ENCODE measurements at places on chromosomes 3 and 15.

- no peak for DNase-seq
These were observed 40.3 kb upstream of the TBC1D5 start for GRCh38 chr3:17782751-17783150.

DNA sequence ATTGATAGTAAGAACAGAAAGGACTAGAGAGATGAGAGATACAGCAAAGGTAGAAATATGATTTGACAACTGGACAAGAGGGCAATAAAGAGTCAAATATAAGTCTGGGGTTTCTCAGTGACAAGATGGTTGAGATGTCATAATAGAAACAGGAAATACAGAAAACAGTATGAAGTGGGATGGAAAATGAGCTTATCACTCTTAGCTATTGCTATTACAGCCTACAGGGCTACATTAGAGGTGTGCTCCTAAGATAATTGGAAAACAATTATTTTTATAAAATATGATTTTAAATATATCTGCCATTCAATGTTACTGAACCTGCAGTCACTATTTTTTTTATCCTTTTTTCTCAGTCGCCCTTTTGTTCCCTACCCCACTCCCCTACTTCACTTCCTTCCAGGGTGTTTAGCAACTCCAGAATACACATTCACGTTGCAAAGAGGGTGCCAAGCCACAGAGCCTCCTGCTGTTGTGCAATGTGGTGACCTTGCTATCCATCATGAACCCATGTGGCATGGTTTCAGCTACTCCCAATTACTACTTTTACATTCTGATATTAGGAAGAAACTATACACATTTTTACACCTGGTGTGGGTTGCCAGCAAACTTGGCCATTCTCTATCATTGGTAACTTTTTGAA, 6.0 kb downstream of the NRG4 start:
- no peak for DNase-seq

DNA sequence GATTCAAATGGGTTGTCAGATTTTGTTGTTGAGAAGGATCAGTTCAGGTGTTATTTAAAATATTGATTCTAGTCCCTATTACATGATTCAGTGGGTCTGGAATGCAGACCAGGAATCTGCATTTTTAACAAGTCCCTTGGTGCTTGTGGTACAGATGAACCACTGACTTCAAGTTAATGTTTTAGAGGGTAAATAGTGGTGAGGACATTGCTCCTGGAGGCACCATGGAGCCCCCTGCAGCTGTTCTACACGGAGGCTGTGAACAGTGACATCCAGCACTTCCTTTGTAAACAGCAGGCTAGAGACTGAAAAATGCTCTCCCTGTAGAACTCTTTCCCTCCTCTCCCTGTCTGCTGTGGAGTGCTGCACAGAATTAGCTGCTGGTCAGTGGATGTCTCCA, 4.8 kb upstream of the FSIP1 start:
- DNase-seq: no peak

- peak; percentile 64 for DNase-seq
These were observed at the start of gene RAB27A for GRCh38 chr15:55289746-55290527. Gene RAB27A (minus strand): TSS chr15:55289813. CDS start chr15:55234934, 54,879 bp downstream.

- DNase-seq: no peak
These were observed 136.5 kb downstream of the TPRA1 start for GRCh38 chr3:127454051-127454450.

GRCh38 chr3:43086460-43087165, 19.3 kb downstream of the POMGNT2 start:
- no peak for DNase-seq

DNA sequence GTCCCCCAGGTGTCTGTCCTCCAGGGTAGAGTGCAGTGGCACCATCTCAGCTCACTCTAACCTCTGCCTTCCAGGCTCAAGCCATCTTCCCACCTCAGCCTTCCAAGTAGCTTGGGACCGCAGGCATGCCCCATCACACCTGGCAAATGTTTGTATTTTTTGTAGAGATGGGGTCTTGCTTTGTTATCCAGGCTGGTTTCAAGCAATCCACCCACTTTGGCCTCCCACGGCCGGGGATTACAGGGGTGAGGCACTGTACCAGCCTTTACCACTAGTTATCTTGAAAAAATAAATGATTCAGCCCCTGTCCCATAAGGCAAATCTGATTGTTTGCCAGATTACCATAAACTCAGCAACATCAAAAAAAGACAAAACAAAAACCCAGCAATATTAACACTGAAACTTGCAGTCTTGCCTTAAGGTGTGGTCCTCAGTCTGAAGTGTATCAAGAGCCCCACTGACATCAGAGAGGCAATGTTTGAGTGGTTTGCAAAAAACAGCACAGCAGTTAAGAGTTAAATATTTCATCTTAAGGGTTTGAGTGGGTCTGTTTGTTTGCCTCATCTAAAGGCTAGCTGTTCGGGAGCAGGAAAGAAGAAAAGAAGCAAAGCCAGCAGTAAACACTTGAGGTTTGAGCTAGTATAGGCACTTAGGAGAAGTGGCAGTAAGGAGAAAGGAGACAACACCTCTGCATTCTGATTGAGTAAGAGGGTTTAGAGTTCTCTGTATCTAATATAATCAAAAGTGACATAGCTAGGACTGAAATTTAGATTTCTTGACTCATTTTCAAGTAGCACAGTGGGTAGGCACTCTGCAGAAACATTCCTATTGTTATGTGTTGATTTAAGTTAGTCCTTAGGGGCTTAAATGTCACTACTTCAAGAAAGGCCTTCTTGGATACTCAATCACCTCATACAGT, 26.3 kb upstream of the EDEM1 start:
- DNase-seq: no peak

DNA sequence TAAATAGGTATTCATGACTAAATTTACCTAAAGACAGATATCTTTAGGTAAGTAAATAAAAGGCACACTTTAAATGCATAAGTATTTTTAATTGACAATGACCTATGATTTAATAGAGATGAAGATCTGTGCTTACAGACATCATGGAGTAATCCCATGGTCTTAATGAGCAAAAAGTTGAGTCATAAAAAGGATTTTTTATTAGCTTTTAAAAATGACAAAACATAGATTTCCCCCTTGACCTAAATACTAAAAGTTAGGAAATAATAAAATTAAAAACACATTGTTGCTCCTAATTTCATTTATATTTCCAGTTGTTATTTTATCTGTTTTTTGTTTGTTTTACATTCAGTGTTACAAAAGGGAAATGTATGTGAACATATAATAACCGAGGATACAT, 1005.7 kb downstream of the ROBO1 start:
- DNase-seq: no peak

DNA sequence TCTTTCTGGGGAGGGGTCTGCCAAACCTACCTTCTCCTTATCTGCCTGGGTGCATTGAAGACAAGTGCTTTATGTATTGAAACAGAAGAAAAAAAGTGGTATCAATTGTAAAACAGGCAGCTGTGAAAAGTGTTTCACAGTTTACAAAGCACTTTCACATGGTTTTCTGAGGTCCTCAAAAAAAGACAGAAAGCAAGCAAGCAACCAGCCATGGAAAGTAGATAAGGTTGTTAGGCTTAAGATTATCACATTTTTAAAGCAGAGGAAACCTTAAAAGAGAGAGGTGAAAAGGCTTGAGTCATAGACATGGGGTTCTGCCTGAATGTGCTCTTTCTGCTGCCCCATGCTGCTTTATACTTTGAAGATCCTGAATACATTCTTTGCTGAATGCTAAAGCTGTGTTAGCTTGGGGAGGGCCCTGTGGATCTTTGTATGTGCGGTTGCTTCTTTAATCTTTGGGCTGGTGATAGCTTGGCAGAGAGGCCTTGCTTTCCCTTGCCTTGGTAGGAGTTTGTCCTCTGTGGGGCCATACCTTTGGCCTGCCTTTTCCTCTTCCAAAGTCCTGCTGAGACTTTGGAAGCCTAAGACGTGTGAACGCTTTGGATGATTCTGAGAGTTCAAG, 2.6 kb downstream of the SMAD3 start:
- DNase-seq: no peak

DNA sequence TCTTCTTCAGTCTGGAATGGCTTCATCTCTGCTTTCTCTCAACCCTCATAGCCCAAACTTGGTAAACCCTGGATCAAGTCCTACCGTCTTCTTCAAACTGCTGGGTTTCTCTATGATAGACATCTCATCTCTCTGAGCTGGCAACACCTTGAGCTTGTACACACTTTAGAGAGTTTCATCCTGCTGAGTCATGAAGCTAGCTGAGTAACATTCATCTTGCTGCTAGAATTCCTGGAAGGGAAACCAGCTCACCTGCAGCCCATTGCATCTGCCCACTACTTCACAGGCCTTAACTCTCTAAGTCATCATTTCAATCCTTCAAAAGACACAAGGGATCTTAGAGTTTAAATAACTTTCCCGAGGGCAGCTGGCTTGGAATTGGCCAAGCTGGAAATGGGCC, 175.5 kb upstream of the RORA start:
- no peak for DNase-seq

- DNase-seq: no peak
These were observed at the start of gene SPSB4 for GRCh38 chr3:141050576-141051442. Gene SPSB4 (plus strand): TSS chr3:141051347. CDS start chr3:141066105, 14,758 bp downstream.

- DNase-seq: no peak
These were observed 3.8 kb upstream of the KLHL40 start for GRCh38 chr3:42681361-42682038.

DNA sequence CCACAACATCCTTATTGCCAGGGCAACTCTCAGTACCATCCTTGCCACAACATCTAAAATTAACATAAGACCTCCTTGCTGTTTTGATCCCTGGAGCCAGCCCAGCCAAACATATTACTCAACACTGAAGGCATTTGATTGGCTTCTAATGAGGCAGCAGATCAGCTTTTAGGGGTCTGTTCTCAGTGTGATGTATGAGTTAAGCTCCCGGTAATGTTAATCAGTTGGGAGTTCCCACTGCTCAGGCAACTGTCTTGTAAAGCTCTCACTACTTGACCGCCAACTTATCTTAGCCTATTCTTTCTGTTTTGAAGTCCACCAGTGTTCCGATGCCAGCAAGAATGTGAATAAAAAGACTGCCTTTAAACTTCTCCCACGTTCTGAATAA, 158.9 kb downstream of the FOXB1 start:
- DNase-seq: no peak

DNA sequence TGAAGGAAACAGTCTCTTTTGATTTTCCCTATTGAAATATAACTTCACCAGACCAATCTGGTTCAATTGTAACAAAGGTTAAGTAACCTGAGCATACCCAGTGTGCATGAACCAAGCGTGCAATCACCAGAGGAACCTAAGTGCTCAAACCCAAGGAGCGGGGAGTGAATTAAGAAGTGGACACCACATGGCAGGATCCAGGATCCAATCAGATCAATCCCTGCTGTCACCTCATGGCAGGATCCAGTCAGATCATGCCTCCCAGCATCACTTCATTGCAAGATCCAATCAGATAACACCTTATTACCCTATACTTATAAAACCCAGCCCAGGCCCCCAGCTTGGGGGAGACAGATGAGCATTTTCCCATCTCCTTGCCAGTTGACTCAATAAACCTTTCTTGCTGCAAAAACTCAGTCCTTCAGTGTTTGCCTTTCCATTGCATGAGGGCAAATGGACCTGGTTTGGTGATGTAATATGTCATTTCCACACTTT, 38.9 kb upstream of the RNU6-1 start:
- DNase-seq: no peak

- DNase-seq: no peak
These were observed 389.6 kb downstream of the MFSD1 start for GRCh38 chr3:159191447-159191846.

- DNase-seq: no peak
These were observed 19.7 kb upstream of the RORA start for GRCh38 chr15:61248790-61249189.

DNA sequence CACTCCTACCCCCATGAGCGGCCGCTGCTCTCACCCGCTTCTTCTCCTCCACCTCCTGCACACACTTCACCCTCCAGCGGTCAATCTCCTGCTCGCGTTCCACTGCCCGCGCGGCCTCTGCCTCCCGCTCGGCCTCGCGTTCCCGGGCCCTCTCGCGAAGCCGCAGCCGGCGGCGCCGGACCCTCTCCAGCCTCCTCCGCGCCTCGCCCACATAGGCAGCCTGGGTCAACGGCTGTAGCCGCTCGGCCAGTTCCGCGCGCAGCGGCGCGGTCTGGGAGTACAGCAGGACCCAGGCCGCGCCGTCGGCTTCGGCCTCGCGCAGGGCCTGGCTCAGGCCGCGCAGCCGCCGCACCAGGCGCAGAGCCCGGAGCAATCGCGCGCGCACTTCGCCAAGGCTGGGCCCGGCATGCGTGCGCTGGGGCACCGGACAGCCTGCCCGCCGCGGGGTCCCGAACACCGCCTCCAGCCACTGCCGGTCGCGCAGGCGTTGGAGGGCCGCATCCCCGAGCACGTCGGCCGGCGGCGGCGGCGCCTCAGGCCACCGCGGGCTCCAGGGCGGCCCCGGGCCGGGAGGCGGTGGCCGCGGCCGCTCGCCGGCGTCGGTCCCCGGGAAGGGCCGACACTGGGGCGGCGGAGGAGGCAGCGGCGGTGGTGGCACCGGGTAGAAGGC, 595 bp downstream of the PDCD7 start:
- DNase-seq: no peak

DNA sequence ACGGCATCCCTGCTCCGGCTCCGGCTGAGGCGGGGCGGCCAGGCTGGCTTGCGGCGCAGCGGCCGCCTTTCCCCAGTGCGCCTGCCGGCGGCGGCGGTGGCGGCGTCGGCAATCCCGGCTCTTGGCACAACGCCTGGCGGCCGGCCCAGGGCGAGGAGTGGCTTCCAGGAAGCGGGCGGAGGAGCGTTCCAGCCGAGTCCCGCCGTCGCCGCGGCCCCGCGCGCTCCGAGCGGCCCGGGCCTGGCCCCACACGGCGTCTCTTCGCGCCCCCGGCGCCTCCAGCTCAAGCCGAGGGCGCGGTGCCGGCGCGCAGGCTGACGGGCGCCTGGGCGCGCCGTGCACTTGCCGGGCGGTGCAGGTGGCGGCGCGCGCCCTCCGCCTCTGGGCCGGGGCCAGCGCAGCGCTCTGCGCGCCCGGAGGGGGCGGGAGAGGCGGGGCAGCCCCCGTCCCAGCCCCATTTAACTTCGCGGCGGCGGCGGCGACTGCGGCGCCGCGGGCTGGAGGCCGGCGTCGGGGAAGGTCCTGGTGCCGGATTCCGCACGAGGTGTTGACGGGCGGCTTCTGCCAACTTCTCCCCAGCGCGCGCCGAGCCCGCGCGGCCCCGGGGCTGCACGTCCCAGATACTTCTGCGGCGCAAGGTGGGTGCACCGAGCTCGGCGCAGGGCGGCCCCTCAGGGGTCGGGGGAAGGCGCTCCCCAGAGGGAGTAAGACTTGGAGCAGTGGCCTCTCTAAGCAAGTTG, at the start of gene ADAMTSL3:
ADAMTSL3 (plus strand) TSS at position 485 of the 740 bp plus-strand sequence. CDS start 1,639 bp downstream, outside the sequence.
- no peak for DNase-seq

DNA sequence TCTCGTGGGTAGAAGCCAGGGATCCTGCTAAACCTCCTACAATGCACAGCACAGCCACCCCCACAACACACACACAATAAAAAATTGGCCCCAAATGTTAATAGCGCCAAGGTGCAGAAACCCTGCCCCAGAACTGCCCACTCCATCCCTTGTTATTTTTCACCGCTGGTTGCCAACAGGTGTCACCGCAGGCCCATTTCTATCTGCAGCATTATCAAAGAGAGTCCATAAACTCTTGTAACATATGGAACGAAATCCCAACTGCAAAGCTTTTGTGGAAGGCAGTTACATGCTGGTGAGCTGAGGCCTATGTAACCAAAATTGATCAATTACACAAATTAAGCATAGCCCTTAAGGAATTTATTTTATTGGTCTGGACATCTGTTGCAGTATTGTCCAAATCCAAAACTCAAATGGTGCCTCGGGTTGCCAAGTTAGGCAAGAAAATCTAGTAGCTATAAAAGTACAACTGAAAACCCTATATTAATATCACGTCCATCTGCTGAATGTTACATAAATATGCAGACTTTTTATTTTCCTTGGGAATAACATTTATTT, 66.2 kb downstream of the SAMMSON start:
- DNase-seq: no peak

GRCh38 chr15:52563501-52564060, 5.2 kb downstream of the ARPP19 start:
- DNase-seq: no peak

- DNase-seq: no peak
These were observed 2.0 kb upstream of the RNF111 start for GRCh38 chr15:58985443-58985842.

All from stimulated activated CD8-positive, alpha-beta memory T cell treated with anti-CD3 and anti-CD28 coated beads, Interleukin-2, amount 100 ng/mL, for 1 hour (primary cell).